Fibroblast of skin of abdomen (primary cell): ENCODE measurements at places on chromosomes 6 and 20.

DNA sequence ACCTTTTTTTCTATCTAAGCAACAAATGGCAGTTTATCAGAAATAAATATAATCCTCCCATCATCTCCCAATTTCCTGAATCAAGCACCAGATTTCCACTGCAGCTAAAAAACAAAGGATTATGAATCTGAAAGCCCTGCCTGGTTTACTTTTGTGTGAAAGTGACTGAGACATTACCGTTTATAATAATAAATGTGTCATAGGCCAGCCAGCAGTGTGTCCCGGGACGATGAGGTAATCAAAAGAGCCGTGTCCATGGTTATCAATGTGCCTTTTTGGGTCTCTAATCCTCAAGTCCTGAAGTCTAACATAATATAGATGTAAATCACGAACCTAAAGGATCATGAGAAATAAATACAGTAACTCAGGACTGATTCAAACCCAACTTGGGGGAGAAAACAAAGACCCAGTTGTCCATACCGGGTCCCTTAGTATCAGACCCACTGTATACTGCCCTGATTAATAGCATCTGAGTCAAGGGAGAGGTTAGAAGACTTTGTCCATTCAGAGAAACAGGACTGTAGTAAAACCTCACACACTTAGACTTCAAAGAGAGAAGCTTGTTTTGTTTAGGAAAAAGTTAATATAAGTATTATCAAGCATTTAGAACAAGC lies 149.1 kb downstream of the SASH1 start:
- DNase-seq = no peak

DNA sequence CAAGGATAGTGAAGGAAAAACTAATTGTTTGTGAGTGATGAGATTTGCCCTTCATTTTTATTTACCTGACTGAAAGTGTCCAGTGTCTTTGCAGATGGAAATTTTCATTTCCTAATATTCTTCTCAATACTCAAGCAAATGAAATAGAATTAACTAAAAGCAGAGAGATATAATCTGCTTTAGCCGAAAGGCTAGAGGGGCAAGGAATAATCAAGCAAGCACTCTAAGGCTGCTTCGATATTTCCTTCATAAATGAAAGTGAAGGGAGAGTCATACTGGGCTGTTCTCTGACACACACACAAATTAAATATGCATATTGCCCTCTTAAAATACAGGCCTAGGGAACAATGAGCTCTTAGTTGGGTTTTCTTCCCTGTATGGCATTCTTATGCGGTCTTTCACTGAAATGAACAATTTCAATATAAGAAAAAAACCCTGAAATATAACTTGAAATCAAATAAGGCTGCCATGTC lies 47.5 kb upstream of the POPDC3 start:
- no peak for DNase-seq

- peak; percentile 44 for DNase-seq
Observed at GRCh38 chr6:78251931-78252330, 599.1 kb downstream of the MEI4 start.

DNA sequence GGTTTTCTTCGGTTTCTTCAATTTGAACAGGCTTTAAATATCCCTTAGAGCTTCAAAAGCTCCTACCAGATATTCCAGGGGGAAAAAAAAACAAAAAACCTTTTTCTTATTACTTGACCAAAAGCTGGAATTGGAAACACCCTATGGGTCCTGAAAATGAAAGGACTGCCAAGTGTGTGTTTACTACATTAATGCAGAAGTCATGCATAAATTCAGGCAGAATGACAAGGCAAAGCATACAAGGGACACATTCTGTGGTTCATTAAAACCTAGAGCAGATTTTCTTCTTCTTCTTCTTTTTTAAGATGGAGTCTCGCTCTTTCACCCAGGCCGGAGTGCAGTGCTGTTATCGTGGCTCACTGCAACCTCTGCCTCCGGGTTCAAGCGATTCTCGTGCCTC lies 119.1 kb downstream of the GMDS start:
- no peak for DNase-seq

- DNase-seq = no peak
Observed at GRCh38 chr6:35642471-35643161, 46.1 kb downstream of the FKBP5 start.

DNA sequence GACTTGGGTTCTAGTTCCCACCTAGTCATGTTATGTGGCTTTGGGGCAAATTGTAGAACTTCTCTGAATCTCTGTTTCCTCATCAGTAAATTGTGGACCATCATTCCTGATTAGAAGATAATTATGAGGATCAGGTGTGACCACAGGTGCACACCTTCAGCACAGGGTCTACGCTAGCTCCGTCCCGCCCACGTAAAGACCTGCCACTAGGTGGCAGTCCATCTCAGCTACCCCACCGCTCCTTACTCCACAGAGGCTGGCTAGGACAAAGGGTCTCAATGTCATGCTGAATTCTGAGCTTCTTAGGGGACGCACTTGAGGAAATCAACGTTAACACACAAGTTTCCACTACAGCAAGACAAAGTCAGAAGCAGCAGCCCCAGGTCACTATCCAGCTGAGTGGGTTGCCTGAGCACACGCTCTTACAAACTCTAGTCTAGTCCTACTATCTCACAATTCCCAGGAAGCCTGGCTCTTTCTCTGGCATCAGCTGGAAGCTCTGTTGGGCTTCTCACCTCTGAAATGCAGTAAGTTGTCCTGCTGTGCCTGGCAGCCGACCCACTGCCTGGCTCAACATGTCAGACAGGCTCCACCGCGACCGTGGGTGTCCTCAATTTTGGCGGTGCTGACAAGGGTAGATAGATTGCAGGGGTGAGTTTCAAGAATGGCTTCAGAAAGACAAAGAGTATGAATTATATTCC lies 2.0 kb upstream of the PLCG1 start:
- no peak for DNase-seq

DNA sequence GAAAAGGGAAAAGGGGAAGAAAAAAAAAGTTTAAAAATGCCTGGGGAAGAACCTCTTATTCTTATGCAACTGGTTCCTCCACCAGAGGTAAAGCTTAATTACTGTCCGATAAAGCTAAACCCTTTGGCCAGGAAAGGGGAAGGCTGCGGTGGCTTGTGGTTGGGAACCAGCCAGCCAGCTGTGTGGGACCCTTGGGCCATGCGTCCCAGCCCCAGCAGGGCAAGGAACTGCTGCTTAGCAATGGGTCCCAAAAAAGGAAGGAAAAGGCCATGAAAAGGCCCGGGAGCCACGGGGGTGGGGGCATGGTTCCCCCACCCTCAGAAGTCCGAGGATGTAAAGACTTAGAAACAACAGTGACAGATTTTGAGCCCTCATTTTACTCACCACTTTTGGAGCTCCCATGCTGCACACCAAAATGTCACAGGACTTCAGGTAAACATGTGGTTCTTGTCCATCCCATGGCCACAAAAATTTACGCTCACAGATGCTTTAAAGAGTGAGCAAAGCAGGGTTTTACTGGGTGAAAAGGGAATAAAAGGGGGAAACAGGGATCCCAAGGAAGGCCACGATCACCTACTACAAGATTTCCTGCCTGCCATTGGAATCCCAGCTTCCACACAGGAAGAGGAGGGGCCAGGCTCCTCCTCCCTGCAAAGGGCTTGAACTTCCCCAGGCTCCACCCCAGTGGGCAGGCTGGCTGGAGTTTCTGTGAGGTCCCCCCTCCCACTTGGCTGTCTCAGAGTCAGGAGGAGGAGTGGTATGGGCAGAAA lies 1234.7 kb upstream of the GJE1 start:
- DNase-seq = no peak

DNA sequence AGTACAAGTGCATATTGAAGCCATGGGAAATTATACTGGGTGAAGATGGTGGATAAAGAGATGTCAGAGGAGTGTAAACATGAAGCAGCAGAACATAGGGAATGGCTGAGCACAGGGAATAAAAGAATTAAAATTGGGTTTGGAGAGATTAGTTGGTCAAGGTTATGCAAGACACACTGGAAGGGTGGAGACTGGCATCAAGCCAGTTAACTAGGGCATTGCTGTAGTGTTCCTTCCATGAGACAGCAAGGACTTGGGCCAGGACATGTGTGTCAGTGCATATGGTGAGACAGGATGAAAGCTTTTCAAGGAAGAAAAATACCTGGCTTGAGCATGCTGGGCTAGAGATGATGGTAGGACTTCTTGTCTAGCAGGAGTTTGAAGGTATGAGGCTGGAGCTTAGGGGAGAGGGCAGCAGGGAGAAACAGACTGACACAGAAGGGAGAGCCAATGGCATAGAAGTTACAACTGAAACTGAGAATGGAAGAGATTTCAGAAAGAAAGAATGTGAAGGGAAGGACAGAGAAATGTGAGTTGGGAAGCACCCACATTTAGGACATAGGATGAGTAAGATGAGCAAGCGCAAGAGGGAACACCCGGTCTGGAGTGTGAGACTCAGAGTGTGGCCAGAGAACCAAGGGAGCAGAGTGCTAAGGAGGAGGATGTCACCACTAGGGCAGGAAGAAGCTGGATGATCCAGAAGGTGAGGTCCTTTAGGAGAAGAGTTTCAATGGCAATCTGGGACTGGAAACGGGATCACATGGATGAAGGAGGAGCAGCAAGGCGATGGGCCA lies 14.5 kb upstream of the TMEM170B start:
- DNase-seq = no peak

- no peak for DNase-seq
Observed at GRCh38 chr6:815348-815738, 122.4 kb upstream of the EXOC2 start.

GRCh38 chr6:116444575-116444974 lies 16.6 kb upstream of the CALHM6 start:
- no peak for DNase-seq

- no peak for DNase-seq
Observed at GRCh38 chr6:151431337-151431736, 20.6 kb downstream of the RMND1 start.

DNA sequence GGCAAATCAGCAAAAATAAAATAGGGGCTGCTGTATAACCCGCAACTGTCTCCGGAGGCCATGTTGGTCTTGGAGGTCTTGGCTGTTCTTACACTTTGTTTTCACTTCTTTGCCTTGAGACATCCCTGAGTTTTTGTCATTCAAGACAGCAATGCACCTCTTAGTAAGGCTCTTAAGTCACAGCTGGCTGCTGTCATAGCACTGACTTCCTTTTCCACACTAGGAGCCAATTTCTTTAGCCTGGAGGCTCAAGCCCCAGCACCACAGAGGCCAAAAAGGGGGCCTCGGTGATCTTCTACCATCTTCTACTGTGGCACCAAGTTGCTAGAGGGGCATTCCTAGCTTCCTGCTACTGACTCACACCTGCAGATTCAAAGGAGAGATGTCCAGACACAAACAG lies 536.3 kb downstream of the CDH26 start:
- no peak for DNase-seq

DNA sequence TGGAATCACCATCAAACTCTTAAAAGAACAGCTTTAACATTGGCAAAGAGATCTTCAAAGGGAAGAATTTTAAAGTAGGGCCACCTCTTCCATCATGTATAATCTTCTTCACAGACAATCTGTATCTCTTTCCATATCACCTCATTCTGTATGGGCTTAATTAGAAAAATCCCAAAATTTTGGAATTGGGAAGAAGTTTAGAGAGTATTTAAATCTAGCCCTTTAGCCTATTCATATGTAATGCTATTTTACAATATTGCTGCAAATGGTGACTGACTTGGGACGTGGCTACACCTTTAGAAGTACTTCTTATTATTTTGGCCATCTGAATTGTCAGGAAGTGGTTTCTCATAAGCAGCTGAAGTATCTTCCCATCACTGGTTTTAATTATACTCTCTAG lies 474.3 kb downstream of the RFPL4B start:
- DNase-seq = no peak
